Brain (organoid and tissue), 16 donors: ENCODE measurements at places on chromosomes 2 and 18.
A peak's percentile ranks its signal among the peaks of the same experiment; 100 is the strongest.

GRCh38 chr18:14914121-14914520 is 166.1 kb downstream of the ANKRD30B start:
- no peak for DNase-seq

DNA sequence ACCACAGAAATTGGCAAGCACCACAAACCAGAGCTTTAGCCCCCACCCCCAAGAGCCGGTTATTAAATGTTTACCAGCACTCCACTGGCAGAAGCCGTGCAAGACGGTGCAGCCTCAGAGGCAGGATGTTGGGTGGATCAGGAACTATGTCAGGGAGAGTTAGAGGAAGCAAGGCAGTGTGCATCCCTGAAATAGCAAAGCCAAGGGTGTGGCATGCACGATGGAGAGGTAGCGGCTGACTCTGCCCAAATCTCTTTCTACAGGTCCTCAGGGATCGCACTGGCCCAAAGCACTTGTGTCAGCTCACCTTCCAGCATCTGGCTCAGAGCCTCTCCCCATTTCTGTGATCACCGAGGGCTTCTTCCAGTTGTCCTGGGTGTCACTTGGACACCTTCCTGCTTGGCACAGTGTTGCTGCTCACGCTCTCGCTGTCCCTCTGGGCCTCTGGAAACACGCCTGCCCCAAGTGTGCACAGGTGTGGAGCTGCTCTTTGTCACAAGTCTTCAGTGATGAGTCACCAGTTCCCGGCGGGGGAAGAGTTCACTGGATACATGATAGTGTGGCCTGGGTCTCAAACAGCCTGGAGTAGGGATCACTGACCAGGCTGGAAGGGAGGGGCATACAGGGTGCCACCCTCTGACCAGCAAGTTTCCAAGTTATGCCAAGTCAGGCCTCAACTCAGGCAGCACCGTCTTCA is 17.3 kb upstream of the B3GNT7 start:
- DNase-seq, result no peak

DNA sequence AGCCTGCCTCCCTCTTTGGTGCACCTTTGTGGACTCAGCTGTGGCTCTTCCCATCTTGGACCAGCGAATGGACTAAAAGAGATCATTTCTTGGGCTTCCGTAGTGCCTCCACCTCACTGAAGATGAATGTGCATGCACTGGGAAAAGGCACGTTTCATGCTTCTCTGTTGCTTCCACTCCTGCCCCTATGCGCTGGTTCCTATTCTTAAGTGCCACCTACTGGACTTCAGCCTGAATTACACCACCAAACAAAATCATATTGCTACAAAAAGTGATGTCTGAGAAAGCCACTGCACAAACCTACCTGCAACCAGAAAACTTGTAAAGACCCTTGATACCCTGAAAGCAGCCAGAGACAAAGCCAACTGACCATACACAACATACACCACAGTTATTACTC is 695.6 kb downstream of the TSN start:
- DNase-seq, result no peak

DNA sequence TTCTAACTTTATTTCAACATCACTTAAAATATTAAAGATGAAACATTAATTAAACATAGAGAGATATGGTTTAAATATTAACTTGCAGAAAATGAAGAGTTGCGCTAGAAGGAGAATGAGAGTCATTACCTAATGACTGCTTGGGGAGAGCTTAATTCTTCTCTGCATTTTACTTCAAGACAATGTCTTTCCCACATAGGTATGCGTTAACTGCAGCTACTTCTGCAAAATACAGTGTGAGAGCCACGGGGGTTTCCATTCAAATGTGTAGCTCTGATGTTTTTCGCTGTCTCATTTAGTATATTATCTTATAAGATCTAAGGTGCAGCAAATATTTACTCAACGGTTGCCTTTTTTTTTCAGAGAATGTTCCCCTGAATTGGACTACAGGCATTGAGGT is 126.7 kb downstream of the TMX3 start:
- DNase-seq, result no peak

- DNase-seq, result no peak
Measured at GRCh38 chr2:155035308-155035707, 336.8 kb downstream of the KCNJ3 start.

DNA sequence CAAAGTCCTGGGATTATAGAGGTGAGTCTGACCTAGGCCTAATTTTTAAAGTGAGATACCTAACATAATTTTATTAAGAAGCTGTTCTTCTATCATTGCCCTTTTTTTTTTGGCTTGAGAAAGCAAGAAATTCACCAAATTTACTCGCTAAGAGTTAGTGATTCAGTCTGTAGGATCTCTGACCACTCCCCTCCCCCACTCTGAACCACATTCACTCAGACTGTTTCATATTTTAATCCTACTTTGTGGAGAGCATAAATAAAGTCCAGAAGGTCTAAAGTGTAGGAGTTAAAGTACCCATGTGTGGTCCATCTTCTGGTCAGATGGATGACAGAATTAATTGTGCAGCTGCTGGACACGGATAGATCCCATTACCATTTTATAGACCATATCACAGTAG is 115.8 kb upstream of the MGAT5 start:
- no peak for DNase-seq

- DNase-seq, result no peak
Measured at GRCh38 chr18:36325846-36326245, 28.3 kb downstream of the FHOD3 start.

DNA sequence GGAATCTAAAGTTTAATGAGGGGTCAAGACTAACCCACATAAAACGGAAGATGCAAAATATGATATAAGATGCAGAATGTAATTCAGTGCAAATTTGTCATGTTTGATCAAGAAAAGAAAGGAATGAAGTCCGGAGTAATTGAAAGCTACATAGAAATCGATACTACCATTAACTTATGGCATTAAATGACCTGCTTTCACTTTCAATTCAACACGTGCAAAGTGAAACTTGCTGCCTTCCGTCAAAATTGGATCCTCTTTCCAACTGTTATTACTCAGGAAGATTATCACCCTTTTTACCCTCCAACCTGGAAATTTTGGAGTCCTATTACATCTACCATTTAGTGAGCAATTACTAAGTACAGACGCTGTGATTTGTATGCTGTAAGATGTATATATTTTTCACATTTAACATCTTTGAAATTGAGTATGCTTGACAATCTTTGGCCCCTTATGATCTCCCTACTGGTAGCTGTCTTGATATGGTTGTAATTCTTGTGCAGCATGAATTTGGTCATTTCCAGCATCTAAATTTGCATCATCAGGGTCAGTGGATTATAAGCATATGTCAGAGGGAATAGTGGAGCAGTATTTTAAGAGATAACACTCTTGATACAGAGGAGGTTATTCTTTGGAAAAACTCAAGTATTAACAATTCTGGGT is 18.6 kb downstream of the UNC80 start:
- no peak for DNase-seq

DNA sequence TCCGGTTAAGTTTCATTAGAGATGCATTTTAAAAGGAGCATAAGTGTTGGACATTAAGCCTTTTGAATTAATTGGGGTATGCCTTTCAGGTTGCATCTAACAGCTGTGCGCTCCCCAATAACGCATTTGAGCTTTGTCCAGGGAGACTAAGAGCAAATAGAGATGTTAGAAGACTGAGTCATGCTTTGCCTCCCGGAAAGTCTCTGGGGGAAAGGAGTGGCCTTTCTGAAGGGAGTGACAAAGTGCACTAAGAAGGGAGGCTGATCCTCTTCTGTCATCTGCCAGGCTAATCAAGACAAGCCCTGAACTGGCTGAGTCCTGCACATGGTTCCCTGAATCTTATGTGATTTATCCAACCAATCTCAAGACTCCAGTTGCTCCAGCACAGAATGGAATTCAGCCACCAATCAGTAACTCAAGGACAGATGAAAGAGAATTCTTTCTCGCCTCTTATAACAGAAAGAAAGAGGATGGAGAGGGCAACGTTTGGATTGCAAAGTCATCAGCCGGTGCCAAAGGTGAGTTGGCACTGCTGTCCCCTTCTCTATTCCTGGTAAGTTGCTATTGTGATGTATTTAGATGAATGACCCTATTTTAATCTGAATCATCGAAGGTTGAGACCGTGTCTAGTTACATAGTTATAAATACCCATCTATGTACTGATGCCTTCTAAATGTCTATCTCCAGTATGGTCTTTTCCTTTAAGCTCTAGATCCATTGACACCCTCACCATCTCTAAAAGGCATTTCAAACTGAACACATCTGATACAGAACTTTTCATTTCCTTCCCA is 12.1 kb downstream of the TTL start:
- DNase-seq, result no peak

DNA sequence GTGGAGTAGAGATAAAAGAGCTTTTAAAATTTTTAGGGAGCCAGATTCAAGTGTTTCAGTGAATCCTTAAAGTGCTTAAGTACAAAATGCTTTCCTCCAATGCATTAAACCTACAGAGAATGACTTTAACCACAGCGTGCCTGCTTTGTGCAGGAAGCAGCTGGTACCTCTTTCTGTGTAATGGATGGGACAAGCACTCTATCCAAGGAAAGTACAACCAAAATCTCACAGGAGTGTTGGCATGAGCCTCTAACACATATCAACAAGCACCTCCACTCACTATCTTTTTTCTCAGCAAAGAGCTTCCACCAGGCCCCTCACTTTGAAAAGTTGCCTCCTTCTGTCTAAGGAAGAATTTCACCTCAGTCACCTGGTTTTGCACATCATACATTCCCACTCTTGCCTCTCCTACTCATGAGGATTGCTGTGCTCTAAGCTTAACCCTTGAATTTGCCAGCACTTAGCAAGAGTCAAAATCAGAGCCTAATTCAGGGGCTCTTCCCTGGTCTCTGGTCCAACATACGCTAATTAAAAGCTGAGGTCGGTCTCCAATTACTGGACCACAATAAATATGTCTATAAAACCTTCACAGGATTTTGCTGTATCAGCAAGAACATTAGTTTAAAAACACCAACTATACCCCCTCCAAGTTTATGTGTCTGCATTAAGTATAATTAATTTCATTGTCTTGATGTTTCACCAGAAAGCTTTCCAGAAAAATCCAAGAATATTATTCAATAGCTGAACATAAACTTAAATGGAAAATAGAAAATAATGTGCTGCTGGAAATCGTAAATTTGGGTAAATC is 68.9 kb downstream of the ZNF521 start:
- no peak for DNase-seq

- no peak for DNase-seq
Measured at GRCh38 chr18:45666006-45666405, 50.7 kb downstream of the SLC14A2 start.

DNA sequence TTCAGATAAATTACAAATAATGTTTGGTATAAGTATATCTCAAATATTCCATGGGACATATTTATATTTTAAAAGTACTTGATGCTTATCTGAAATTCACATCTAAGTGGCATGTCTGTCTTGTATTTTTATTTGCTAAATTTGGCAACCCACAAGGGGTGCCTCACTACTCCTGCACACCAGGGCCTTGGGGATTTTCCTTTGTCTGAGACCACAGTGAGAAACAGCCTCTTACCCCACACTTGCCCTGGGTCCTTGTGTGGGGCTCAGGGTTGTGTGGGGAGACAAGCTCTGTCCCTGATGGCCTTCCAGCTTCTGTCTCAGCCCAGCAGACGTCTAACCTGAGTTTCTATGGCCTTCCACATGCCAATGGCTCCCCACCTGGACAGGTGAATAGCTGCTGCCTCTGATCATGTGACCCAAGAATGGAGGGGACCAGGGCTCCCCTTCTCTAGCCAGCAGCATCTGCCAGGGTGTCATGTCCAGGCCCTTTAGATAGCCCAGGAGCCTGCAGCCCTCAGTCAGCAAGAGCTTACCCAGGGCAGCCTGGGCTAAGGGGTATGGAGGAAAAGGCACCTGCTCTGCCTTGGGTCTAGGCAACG is 49.5 kb upstream of the MRPL33 start:
- DNase-seq, result no peak

DNA sequence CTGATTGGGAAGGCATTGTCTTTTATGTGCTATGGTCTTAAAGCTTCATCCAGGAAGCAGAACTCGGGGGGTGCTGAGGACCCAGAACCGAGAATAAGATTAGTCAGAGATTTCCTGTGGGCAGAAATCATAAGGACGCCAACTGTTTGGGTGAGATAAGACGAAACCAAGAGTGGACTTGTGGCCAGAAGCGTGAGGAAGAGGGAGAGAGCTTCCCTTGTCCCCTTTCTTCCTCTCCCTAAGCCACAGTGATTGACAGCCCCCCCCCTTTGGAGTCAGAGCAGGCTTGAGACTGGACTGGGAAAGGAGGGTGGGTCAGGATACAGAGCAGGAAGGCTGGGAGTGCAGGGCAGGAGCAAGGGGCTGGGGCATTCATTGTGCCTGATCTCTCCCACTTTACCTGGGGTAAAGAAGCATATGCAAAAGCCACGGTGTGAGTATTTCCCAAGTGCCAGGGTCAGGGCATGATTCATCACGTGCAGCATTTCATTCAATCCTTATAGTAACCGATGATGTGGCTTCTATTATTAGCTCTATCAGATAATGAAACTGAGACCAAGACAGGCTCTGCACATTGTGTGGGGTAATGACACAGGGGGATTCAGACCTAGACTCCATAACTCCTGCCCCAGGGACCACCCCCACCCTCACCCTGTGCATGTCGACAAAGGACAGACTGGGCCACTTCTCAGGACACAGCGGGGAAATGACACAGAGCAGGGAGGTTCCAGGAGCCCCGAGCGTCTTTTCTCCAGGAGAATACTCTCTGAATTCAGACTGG is 3.0 kb upstream of the IL1RN start:
- no peak for DNase-seq

GRCh38 chr2:218387369-218388194 is 5.5 kb downstream of the SLC11A1 start:
- peak; percentile 64 for DNase-seq

DNA sequence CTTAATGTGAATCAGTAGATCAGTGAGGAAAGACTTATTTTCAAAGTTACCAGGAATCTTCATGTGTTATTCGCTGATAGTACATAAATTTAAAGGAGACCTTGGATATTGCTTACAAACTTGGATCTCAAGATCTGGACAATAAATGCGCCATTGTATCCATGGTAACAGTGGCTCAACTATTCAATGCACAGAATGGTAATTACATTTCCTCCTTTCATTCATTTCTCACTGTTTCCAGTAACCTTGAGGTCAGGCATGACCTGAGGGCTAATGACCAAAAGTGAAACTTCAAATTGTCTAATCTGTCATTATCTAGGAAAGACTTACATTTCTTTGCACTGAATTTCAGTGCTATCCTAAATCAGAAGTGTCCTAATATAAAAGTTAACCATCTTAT is 8.1 kb downstream of the LRP2 start:
- DNase-seq, result peak; percentile 50

DNA sequence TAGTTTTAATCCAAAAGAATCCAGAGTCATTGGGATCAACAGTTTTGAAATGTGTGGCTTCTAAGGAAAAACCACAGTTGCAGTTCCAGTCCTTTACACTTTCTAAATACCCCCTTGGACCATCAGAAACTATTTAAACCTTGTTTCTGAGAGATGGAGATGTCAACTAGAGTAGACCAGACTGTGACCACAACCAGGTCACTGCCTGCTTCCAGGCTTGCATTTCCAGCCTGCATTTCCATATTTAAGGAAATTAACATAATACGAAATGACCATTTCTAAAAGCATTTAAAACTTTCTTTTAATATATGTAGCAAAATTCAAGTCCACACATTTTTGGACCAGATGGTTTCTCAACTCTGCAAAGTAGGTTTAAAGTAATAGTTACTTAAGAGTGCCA is 38.4 kb downstream of the ADD2 start:
- DNase-seq, result no peak
